EL (cell line): ENCODE measurements at places on chromosomes 6 and 20.

GRCh38 chr6:134626086-134626485 is 308.2 kb upstream of the SGK1 start:
- no peak for DNase-seq

- DNase-seq, result peak; percentile 36
Measured at GRCh38 chr6:84772428-84773132, 8.2 kb upstream of the TBX18 start.

DNA sequence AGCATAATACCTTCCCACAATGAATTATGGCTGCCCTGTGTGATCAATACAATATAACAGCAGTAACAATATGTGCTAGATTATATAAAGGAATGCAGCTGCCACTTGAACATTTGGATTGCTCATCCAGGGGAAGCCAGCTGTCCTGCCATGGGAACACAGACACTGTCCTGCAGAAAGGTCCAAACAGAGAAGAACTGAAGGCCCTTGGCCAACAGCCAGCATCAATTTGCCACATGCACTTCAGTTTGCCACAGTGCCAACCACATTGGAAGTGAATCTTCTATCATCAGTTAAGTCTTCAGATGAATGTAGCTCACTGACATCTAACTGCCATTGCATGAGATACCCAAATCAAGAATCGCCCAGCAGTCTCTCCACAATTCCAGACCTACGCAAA is 332.4 kb downstream of the PRKN start:
- DNase-seq, result no peak

- no peak for DNase-seq
Measured at GRCh38 chr20:25706793-25707192, 10.1 kb upstream of the ZNF337 start.

DNA sequence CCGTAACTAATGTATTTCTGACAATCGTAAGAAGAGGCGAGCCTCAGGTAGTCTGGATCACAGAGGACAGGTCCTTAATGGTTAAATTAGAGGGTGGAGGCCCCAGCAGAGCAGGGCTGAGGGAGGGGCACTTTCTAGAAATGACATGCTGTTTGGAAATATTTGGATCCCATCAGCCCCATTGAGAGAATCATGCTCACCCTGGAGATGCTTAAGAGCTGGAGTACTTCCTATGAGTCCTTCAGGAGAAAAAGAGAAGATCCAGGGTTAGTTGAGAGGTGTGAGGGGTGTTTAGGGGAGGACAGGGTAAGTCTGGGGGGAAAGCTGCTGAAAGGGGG is 123.0 kb downstream of the TCP11 start:
- DNase-seq, result no peak

- no peak for DNase-seq
Measured at GRCh38 chr6:88599571-88599970, 363.8 kb downstream of the RNGTT start.

- peak; percentile 26 for DNase-seq
Measured at GRCh38 chr6:163489584-163489983, 75.1 kb downstream of the QKI start.

- peak; percentile 76 for DNase-seq
Measured at GRCh38 chr6:1263039-1263849, 48.7 kb upstream of the FOXQ1 start.

GRCh38 chr6:5085648-5086293 is 630 bp downstream of the PPP1R3G start:
- DNase-seq, result peak; percentile 62

- no peak for DNase-seq
Measured at GRCh38 chr6:167452338-167453081, 127.6 kb downstream of the TTLL2 start.

- no peak for DNase-seq
Measured at GRCh38 chr6:33983721-33984465, 162.0 kb downstream of the GRM4 start.

GRCh38 chr6:21393441-21394165 is 199.9 kb upstream of the SOX4 start:
- no peak for DNase-seq

- DNase-seq, result peak; percentile 85
Measured at GRCh38 chr6:82045965-82046756, 201.4 kb downstream of the IBTK start.
